ENCODE measurements at places on chromosomes 16 and 17. TPM values are rescaled to one million over a fixed set of nuclear protein-coding genes. Genes with fewer than 3 reads are reported as not detected.

- peak; percentile 44 for DNase-seq
These were observed 17.2 kb upstream of the ADGRG1 start for GRCh38 chr16:57611181-57611580.

- no peak for DNase-seq
These were observed 2.0 kb downstream of the SEPHS2 start for GRCh38 chr16:30443631-30444030.

ANKRD40CL gene
- 28.4 TPM for polyA plus RNA-seq

DNA sequence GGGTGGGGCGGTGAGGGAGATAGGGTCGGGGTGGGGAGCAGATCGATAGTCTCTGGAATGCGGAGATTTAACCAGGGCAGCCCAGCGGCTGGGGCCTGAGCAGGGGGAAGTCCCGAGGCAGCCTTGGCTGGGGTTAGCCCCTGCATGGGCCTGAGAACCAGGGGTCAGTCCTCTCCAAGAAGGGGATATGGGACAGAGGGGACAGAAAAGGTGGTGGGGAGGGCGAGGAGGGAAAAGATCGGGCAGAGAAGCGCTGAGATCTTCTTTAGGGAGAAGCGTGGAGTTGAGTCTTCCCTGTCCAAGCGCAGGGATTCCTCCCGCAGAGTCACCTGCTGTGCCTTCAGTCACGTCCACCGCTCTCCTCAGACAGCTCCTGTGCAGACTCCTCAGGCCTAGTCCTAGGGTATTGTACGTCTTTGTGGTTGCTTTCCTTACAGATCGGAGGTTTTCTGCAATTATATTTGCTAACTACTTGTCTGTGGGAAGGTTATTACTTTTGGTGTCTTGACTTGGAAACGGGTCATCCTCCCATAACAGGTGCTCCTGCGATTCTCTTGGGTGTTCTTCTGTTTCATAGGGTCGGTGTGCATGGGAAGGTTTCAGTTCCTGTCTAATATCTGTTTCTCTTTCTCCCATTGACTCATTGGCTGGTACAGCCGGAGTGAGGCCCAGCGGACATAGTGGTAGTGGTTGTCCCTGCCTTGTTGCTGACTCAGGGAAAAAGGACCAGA lies 952 bp downstream of the CD300A start:
- DNase-seq = no peak

TLCD1 gene
- 9.4 TPM for polyA plus RNA-seq

DNA sequence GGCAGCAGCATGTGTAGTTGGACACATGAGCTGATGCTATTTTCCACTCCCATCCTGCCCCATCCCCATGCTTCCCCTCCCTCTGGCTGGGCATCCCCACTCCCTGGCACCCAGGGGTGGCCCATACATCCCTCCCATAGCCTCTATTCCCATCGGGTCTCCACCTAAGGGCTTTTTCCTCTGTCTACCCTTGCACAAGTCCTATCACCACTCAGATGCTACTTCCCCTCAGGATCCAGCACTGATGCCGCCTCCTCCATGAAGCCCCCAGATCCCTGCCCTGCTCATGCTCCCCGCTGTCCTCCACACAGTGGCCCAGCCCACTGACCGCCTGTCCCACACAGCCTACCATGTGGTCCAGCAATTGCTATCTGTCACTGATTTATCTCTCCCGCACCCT lies 15.8 kb downstream of the TRPV1 start:
- DNase-seq = no peak

- no peak for DNase-seq
These were observed 44.9 kb upstream of the BAHCC1 start for GRCh38 chr17:81350320-81350890.

DNA sequence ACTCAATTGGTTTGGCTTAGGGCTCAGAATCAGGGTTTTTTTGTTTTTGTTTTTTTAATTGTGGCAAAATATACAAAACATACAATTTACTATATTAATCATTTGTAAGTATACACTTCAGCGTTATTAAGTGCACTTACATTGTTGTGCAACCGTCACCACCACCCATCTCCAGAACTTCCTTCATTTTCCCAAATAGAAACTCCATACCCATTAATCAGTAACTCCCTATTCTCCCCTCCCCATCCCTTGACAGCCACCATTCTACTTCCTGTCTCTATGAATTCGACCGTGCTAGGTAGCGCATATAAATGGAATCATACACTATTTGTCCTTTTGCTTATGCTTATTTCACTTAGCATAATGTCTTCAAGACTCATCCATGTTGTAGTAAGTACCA lies 45.2 kb upstream of the DHX40 start:
- DNase-seq = no peak

CCL5 gene
- polyA plus RNA-seq = 8.3 TPM

DNA sequence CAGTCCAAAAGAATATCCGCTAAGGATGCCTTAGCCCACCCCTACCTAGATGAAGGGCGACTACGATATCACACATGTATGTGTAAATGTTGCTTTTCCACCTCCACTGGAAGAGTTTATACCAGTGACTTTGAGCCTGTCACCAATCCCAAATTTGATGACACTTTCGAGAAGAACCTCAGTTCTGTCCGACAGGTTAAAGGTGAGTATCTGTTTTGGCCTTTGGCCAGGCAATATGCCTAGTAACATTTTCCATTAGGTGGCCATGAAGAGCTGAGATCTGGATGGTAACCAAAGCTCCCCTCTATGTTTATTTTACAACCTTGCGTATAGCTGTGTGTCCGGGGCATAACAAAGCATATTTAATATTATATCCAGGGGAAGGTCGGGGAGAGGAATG lies 128.0 kb upstream of the TMEM97 start:
- DNase-seq = no peak

- no peak for DNase-seq
These were observed 53.4 kb downstream of the MEOX1 start for GRCh38 chr17:43608313-43608712.

DNA sequence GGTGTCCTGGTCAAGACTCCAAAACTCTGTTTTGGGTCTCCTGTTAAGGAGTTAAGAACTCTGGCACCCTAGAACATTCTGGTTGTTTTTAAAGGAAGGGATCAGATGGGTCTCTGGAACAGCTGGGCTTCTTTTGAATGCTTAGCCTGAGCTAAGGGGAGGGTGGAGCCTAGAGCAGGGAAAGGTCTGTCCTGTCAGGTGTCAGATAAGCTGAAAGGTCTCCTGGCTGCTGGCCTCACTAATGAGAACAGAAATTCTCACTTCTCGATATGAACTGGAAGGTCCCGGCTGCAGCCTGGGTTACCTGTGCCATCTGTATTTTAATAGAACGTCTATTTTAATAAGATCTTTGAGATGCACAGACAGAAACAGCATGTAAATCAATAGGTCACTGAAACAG lies 69.0 kb downstream of the RAP1GAP2 start:
- DNase-seq = no peak

DNA sequence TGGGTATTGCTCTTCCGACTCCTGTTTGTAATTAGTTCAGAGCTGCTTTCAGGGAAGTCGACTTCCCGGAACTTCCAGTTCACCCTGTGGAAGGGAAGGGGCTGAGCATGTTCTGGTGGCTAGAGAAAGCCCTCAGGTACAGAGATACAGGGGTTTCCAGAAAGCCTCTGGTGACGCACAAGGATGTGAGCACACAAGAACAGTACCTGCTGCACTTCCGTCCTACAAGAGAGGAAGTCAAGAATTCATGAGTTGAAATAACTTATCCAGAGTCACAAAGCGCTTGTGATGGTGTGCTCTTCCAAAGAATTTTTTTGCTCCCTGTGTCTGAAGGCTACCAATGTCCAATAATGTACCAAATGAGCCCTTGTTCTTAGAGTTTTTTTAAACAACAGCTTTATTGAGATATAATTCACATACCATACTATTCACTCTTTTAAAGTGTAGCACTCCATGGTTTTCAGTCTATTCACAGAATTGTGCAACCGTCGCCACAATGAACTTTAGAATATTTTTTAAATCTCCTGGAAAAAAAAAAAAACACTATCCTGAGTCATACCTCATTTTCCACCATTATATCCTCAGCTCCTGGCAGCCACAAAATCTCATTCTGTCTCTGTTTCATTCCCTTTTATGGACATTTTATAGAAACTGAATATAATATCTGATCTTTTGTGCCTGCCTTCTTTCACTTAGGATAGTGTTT lies 327.6 kb downstream of the CDH13 start:
- no peak for DNase-seq

Measured in large intestine (tissue), 12 donors.